ENCODE measurements at places on chromosomes 16 and 17.

- no peak for DNase-seq
Observed at GRCh38 chr16:533391-534123, 6.0 kb downstream of the CAPN15 start.

DNA sequence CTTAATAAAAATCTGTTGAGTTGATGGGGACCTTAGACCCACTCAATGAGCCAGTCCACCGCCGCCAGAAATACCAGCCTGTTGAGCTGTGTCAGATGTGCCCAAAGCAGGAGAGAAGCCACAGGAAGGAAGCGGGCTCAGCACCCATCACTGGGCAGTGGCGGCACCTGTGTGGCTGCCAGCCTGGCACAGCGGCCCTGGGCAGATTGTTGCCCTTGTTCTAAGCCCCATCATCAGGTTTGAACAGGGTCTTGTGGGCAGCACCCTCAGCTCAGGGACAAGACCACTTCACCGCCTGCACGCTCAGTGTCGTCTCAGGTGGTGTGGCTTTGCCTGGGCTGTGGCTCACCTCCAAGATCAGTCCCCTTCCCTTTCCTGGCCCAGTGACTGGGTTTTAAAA is 9.3 kb downstream of the ENDOV start:
- no peak for DNase-seq

- DNase-seq, result no peak
Observed at GRCh38 chr16:85385463-85386331, 227.4 kb upstream of the GSE1 start.

DNA sequence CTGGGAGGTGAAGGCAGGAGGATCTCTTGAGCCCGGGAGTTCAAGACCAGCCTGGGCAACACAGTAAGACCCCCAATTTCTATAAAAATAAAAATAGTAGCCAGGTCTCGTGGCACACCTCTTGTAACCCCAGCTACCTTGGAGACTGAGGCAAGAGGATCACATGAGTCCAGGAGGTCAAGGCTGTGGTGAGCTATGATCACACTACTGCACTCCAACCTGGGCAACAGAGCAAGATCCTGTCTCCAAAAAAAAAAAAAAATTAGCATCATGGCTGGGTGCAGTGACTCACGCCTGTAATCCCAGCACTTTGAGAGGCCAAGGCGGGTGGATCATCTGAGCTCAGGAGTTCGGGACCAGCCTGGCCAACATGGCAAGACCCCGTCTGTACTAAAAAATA is 6.7 kb upstream of the CBX2 start:
- DNase-seq, result no peak

- no peak for DNase-seq
Observed at GRCh38 chr17:31386542-31387075, 4.9 kb upstream of the RAB11FIP4 start.

- DNase-seq, result no peak
Observed at GRCh38 chr17:14228903-14229302, 7.8 kb downstream of the CDRT15 start.

DNA sequence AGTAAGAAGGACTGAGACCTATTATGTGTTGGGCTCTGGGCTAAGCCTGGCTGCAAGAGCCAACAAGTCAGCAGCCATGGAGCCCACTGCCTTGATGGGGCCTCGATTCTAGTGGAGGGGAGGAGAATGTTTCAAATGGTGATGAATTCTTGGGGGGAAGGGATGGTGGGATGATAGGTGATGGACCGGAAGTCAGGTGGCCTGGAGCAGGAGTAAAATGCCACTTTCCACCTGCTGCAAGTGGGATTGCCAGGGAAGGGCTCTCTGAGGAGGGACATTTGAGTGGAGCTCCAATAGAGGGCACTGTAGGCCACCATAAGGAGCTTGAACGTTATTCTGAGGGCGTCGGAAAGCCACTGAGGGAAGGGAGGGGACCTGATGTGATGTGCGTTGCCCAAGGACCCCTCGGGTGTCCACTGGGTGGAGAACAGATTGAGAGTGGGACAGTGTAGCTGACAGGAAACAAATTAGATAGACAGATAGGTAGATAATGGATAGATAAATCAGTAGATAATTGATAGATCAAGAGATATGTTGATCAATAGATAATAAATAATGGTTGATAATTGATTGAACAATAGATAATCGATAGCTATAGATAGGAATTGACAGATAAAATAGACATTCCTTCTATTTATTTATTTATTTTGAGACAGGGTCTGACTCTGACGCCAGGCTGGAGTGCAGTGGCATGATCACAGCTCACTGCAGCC is 18.2 kb upstream of the NXPH3 start:
- no peak for DNase-seq

DNA sequence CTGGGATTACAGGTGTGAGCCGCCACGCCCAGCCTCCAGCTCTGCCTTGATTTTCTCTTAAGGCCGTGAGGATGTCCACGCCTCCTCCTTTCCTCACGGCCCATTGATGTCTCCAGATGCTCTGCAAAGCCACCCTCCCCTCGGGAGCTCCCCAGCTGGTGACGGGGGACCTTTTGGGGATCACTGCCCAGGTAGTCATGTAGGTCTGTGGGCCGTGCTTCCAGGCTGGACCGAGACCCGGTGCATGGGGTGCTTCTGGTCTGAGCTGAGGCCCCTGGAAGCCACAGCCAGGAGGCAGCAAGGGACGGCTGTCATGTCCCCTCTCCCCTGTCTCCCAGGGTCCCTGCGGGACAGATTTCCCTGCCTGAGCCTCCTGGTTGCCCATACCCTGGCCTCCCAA is 277.8 kb downstream of the SEC14L1 start:
- DNase-seq, result no peak

GRCh38 chr17:51059781-51060180 is 60.9 kb downstream of the SPAG9 start:
- no peak for DNase-seq

- DNase-seq, result no peak
Observed at GRCh38 chr16:26824469-26824868, 242.3 kb upstream of the C16orf82 start.

DNA sequence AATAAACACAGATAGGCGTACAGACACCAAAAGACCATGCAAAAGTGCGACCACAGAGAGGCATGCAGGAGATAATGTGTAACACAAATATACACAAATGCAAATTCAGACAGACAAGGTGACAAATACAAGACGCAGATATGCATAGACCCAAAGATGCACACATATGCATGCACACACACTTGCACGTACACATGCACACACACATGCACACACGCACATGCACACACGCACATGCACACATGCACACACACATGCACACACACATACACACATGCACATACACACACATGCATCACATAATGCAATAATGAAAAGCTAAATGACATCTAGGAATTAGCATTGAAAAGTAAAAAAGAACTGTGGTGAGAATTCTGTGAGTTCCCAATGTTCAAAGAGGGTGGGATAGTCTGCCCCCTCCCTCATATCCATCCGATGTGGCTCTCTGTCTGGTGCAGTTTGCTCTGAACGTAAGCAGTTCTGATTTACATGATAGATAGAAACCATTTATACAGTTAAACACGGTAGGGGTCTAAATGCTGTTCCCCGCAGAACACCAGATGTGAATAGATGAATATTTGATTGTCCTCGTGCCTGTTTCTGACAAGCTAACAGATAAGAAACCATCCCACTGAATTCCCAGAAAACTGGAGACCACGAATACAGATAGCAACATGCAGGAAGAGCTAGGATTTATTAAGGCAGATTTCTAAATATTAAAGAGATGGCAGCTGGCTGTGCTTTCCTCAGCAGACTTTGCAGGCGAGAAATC is 186.1 kb downstream of the TMEM114 start:
- DNase-seq, result no peak

DNA sequence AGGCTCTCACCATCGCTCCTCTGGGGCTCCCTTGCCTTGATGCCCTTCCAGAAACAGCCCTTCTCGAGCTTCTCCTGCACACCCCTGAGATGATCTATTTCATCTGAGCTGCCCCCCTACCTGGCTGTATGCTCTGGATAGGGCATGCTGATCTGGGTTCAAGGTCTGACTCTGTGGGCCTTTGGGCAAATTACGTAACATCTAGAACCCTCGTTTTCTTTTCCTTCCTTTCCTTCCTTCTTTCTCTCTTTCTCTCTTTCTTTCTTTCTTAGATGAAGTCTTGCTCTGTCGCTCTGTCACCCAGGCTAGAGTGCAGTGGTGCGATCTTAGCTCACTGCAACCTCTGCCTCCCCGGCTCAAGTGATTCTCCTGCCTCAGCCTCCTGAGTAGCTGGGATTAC is 20.3 kb downstream of the TNS4 start:
- DNase-seq, result no peak

DNA sequence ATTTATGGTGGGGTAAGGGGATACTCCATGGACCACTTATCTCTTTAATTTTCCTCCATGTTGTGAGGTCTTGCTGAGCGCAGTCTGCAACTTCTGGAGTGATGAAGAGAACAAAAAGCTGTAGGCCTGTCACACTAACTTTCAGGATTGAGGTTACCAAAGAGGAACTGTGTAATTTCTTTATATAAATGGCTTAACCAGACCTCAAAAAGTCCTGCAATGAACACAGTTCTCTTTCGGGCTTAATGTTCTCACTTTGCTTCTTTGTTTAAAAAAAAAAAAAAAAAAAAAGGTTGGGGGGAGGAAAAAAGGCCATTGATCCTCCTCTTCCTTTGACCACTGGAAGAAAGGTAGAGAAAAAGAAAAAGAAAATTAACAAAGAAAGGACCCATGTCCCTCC is 86.8 kb upstream of the SOX9 start:
- DNase-seq, result no peak

GRCh38 chr17:7646457-7646856 is 4.3 kb upstream of the ATP1B2 start:
- DNase-seq, result no peak

DNA sequence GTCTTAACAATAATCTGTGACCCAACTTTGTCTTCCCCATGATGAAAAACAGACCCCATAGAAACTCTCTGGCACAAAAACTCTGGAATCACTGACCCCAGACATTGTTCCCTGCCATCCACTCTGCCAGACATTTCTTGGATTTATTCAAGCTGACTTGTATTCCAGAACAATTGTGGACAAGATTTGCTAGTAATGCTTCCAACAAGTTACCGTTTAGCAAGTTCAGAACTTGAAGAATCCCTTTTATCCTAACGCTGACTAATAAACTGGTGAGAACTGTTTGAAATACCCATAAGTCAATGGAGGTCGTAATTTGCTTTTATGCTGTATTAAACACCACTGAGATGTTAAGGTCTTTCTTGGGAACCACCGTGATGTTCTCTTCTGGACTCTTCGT is 10.5 kb downstream of the HSBP1 start:
- DNase-seq, result no peak

DNA sequence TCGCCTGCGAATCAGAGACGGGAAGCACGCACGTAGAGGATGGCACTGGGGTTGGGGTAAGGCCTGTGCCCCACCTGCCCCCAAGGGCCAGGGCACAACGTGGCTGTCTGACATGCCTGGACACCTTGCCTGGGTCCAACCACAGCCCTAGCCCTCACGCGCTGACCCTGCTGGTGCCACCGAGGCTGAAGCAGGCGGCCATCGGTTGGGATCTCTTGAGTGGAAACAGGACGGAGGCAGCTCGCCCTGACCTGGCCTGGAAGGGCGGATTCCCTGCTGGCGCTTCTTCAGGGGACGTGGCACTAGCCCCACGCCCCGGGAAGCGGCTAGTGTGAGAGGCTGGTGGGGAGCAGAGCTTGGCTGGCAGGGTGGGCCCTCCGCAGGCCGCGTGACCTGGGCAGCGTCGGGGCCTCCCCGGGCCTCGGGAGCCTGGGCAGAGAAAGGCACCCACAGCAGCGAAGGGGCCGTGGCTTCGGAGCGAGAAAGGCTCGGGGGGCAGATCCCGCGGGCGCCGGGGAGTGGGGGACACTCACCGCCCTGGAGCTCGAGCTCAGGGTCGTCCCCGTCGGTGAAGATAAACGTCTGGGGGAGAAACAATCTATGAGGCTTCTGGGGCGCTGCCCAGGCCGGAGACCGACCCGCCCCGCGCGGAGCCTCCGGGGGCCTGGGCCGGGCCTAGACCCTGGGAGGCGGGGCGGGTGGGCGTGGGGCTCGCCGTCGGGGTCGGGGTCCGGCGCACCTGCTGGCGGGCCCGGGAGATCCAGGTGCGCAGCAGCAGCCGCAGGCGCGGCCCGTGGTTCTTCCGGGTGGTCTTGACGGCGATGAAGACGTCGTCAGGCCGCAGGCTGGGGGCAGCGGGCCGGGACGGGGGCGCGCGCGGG is 610 bp downstream of the RFNG start:
- DNase-seq, result no peak

DNA sequence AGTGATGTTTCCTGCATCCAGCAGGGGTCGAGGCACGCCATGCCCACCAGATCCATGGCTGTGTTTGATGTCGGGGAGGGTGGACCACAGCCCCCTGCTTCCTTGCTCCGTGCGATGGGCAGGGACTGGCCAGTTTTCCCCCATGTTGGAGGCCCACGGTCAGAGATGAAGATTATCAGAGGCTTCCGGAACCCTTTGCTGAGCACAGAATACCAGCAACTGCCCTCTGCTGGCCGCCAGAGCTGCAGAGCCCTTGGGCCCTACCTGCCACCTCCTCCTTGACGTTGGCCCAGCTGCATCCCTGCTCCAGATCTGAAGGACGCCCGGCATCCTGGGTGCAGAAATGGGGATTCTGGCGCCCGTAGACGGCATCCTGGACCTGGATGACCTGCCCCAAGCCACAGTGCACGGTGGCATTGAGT is 23.7 kb upstream of the BCO1 start:
- DNase-seq, result no peak

- no peak for DNase-seq
Observed at GRCh38 chr17:78573955-78574354, 3.2 kb downstream of the DNAH17 start.

DNA sequence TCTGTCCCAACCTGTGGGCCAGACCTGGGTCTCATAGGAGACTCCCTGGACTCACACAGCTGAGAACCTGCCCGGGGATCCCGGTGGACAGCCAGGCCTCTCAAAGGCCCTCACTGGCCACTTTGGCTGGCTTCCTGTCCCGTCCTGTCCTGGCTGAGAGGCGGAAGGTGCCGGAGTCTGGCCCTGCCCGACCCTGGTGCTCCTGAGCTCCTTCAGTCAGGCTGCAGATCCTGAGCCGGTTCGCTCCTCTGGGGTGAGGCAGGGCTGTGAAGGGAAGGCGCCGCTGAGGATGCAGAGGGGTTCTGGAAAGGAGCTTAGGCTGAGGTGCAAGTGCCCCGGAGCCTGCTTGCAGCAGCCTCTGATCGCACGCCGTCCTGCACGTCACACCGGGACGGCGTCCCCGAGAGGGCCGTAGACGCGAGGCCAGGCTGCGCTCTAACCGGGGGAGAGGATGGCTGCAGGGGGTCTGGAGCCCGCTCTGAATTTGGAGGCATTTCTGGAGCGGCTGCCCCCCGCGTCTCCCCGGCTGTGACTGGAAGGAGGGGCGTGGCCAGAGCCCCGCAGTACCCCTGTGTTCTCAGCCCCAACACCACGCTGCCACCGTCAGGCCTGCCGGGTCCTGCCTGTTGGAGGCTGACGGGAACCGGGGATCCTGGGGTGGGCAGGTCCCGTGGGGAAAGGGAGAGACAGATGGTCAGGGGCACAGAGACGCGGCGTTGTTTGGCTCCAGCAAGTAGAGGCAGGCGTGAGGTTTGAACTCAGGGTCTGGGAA is 4.1 kb downstream of the HGS start:
- DNase-seq, result no peak

Data from GM19239 (cell line).